ENCODE measurements at places on chromosomes 5 and 9.

DNA sequence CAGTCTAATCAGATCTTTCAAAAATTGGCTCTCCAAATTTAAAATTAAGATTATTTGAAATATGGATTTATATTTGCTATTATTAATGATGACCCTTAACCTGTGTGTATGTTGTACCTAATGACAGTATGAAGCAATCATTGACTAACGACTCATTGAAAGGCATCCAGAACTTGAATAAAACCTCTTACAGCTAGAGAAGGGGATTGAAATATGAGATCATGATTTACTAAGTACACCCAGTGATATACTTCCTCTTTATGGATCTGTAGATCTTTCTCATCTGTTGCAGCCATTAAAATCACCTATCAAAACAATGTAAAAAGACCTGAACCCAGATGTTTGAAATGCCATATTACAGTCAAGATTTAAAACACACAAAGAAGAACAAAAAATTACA is 126.5 kb downstream of the RPS23 start:
- DNase-seq = peak; percentile 31

GRCh38 chr5:34923694-34924461 is 5.5 kb upstream of the DNAJC21 start:
- peak; percentile 95 for DNase-seq

- peak; percentile 17 for DNase-seq
Observed at GRCh38 chr9:120331913-120332312, 248.1 kb downstream of the CDK5RAP2 start.

- peak; percentile 15 for DNase-seq
Observed at GRCh38 chr5:150113047-150113744, 26.8 kb upstream of the CSF1R start.

GRCh38 chr9:124659099-124659659 is 111.9 kb downstream of the NR6A1 start:
- DNase-seq = peak; percentile 96

DNA sequence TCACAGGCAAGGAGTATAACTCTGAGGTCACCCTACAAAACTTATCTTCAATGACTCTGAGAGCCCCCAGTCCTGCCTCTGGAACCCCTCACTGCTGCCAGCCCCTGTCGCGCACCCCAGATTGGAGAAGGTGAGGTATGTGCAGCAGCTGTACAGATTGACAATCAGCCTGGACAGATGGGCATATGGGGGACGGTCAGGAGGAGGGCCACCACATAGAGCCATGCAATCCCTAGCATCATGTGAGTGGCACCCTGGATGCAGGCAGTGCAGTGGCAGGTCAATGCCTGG is 90.1 kb downstream of the LMX1B start:
- DNase-seq = no peak

DNA sequence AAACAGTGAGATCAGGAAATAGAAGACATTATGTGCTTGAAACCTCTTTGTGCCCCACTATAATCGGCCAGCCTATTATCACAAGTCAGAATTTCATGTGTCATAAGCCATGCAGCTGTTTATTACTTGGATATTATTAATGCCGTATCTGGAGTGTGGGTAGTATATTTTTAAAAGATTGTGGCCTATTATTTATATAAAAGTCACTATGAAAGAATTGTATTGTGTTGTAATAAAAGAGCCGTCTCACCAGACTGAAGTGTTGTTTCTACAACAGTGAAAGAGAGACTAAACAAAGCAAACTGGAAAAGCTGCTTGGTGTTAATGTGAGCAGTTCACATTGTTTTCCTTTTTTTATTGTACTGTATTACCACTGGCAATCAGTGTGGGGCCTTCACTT is 449.1 kb downstream of the PSAT1 start:
- no peak for DNase-seq

GRCh38 chr9:124312290-124313265 is 54.8 kb downstream of the NEK6 start:
- DNase-seq = no peak

- DNase-seq = no peak
Observed at GRCh38 chr9:105027084-105027483, 99.1 kb upstream of the ABCA1 start.

- DNase-seq = peak; percentile 47
Observed at GRCh38 chr9:76677481-76678055, 86.7 kb upstream of the PCA3 start.

DNA sequence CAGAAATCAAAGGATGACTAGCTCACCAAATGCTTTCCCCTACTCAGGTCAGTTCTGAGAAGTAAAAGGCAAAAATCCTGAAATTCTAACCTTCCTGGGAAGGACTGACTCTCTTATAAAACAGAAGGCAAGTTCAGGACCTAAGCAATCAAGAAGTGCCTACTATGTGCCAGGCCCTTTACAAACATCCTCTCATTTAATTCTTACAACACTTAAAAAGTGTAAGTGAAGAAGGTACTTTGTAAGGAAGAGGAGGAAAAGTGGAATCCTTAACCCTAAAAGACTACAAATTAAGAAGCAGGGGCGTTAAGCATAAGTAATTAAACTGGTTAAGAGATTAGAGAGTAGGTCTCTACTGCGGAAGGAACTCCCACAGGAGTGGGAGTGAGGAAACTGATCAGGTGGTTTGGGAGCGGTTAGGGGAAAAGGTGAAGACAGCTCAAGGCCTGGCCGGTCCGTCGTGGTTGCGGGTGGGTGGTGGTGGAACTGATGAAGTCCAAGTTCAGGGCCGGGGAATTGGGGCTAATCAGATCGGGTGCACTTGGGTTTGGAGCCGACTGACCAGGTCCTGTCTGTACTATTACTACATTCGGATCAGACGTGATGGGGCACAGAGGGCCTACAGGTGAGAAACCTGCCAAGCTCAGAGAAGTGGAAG is 839 bp downstream of the MED27 start:
- peak; percentile 32 for DNase-seq

DNA sequence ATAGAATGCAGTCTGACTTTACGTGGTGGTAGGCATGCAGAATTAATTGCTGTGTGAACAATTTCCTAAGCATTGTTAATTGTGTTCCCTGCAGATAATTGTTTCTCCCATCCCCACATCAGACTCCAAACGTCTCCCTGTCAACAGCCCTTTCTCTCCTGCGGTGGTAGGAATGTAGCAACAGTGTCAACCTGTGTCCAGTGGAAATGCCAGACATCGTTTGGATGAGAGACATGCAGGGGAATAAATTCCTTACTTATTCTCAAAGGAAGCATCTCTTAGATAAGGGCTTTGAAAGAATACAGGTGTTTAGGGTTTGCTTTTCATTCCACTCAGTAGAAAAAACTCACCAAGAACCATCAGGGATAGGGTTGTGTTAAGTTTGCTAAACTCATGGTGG is 245.3 kb upstream of the WWC1 start:
- no peak for DNase-seq

DNA sequence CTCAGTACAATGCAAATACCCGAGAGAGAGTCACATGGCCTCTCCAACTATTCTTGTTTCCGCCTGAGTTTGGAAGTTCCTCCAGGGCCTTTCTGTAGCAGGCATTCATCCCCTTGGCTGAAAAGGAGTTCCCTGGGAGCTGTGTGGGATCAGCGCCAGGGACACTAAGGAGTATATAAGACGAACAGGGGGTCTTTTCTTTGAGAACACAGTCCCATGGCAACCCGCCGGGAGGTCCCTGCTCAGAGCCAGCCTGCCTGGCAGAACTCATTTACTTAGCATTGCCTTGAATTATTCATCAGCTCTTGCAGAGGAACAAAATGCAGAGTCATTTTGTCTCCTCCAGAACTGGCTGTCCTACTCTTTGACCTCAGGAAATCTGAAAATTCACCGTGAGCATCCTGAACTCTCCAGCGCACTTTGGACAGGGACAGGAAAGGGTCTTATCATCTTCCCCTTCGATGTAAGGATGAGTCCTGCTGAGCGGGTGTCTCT is 120.4 kb upstream of the OSMR start:
- DNase-seq = no peak

DNA sequence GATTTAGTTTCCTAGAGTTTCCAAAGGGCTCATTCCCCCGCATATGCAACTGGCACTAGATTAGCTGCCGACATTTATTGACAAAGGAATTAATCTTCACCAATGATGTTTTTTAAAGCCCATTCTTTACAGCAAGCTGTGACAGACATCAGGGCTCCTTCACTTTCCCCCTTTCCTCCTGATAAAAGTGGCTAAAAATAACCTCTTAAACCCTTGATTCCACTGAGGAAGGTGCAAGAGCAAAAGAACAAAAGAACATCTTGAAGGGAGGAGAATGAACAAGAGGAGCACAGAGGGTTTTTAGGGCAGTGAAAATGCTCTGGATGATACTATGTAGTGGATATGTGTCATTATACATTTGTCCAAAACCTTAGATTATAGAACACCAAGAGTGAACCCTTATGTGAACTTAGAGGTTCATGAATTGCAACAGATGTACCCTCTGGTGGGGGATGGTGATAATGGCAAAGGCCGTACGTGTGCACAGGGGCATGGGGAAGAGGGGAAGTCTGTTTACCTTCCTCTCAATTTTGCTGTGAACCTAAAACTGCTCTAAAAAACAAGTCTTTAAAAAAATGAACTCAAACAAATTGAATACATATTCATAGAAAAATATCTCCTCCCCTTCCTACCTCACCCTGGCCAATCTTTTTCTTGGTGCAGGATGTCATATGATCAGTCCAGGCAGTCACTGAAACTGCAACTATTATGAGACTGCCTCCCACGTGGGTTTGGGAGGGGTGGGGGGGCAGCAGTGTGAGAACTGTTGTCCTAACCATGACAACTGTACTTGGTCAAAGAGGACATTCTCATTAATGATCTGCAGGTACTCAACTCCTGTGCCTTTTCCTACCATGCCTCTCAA is 83.0 kb downstream of the MARCHF3 start:
- no peak for DNase-seq

GRCh38 chr5:171419688-171420430 is 412 bp downstream of the FGF18 start:
- DNase-seq = peak; percentile 47

DNA sequence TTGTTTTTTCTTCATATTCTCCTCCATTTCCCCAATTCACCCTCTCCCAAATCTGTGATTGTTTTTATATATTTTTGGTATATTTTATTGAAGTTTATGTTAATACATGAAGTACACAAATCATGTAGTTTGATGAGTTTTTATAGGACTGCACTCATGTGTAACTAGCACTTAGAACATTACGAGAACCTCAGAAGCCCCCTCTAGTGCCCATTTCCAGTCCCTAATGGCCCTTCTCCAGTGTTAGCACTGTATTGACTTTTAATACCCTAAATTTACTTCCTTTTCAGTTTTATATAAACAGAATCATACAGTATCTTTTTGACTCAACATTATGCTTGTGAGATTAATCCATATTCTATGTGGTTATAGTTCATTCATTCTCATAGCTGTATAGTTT is 18.5 kb upstream of the FKTN start:
- DNase-seq = peak; percentile 42

GRCh38 chr9:110095776-110096175 is 112.2 kb downstream of the C9orf152 start:
- DNase-seq = peak; percentile 56

DNA sequence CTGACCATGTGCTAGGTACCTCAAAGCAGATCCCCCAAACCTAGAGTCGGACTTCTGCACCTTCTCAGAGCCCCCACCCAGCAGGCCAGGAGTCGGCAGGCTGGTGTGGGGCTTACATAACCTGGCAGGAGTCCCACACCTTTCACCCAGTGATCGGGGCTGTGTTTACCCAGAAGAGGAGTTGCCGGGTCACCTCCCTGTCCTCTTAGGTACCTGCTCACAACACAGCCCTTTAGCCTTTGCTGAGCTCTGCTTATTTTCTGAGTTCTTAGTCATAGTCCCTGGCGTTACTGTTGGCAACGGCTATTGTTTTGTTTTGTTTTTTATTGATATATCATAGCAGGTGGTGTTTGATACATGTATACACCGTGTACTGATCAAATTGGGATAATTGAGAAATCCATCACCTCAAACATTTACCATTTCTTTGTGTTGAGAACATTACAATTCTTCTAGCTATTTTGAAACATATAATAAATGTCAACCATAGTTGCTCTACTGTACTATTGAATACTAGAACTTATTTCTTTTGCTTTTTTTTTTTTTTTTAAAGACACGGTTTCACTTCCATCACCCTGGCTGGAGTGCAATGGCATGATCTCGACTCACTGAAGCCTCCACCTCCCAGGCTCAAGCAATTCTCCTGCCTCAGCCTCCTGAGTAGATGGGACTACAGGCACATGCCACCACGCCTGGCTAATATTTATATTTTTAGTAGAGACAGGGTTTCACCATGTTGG is 10.4 kb upstream of the EEIG1 start:
- peak; percentile 31 for DNase-seq

DNA sequence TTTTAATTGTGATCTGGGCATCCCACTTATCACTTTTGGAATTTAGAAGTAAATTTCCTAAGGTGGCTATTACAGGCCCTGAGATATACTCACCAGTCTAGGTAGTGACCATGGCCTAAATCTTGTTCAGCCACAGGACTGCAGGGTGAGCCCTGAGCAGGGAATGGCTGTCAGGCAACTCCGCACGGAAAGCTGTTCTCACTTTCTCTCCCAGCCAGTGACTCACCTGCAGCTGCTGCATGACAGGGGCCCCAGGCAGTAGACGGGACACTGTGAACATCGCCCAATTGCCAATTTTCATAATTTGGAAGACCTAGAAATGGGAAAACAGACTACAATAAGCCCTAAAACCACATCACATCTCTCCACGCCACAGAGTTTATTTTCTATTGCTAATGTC is 69.6 kb upstream of the TAF1L start:
- peak; percentile 37 for DNase-seq

DNA sequence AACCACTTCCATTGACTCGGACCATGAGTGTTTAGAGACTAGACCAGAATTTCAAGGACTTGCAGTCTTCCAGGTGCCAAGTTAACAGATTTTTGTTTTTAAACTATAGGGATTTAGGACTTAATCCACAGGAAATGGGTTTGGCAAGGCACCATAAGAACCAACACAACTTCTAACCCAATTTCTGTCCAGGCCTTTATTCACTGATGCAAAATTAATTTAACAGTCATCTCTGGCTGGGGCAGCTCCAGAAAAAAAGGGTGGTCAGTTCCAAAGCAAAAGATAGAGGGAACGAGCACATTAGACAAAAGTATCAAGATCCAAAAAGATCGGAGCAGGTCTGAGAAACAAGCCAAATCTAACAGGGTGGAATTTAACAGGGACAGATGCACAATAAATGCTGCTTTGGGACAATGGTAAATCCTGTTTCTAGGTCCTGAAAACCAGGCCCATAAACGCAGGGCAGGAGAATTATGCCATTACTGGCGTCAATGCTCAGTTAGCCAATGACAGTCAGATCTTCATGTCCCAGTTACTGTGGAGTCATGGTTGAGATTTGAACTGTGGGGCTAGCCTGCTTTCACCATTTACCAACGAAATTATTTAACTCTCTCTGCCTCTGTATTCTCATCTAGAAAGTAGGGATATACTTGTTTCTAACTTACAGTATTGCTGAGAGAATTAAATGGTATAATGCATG is 590.8 kb upstream of the BRINP1 start:
- no peak for DNase-seq

GRCh38 chr9:129868872-129869486 is 33.7 kb downstream of the USP20 start:
- DNase-seq = peak; percentile 35

- DNase-seq = no peak
Observed at GRCh38 chr5:117690612-117691011, 1116.0 kb upstream of the SEMA6A start.

GRCh38 chr9:105103776-105104175 is 140.7 kb upstream of the SLC44A1 start:
- DNase-seq = peak; percentile 49
